ENCODE measurements at places on chromosomes 6 and 20. TPM values are rescaled to one million over a fixed set of nuclear protein-coding genes. Genes with fewer than 3 reads are reported as not detected.

The KCNG1 gene
- total RNA-seq: 2.8 TPM

The C20orf202 gene
- not detected for total RNA-seq

The CD93 gene
- 16.9 TPM for total RNA-seq

The PRDM13 gene
- total RNA-seq: not detected

The HSD17B8 gene
- total RNA-seq: 2.2 TPM

The ZSCAN9 gene
- 5.1 TPM for total RNA-seq

The MBOAT1 gene
- 0.69 TPM for total RNA-seq

The CUL9 gene
- 12.7 TPM for total RNA-seq

The CFAP61 gene
- total RNA-seq: not detected

The BANF2 gene
- not detected for total RNA-seq

The SLC35F1 gene
- total RNA-seq: not detected

The OR2B6 gene
- not detected for total RNA-seq

The TINAG gene
- not detected for total RNA-seq

The PRSS35 gene
- 0.56 TPM for total RNA-seq

All from cardiac ventricle fibroblast (primary cell).